Spinal cord (tissue), 10 donors: ENCODE measurements at places on chromosomes 11 and 22. TPM values are rescaled to one million over a fixed set of nuclear protein-coding genes. Genes with fewer than 3 reads are reported as not detected.

GRCh38 chr11:110470716-110471115 is 41.0 kb downstream of the FDX1 start:
- no peak for DNase-seq

DNA sequence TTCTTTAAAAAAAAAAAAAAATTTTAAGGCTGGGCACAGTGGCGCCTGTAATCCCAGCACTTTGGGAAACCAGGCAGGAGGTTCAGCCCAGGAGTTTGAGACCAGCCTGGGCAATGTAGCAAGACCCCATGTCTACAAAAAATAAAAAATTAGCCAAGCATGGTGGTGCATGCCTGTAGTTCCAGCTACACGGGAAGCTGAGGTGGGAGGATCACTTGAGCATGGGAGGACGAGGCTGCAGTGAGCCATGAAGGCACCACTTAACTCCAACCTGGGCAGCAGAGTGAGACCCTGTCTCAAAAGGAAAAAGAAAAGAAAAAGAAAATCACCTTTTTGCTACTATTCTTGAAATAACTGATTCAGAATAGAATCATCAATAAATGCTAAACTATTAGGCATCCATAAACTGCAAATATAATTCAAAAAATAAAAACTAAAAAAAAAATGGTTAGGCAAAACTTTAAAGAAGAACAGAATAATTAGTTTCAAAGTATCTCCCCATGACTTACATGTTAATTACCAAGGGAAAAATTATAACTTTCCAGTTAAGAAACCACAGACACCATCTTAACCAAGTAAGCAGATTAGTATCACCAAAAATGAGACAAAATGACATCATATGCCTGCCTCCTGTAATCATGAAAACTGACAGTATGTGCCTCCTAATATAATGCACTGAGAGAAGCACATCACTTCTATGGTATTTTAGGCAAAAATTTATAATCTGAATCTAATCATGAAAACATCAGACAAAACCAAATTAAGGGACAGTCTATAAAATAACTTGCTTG is 63.6 kb downstream of the DENND5A start:
- DNase-seq = no peak

DNA sequence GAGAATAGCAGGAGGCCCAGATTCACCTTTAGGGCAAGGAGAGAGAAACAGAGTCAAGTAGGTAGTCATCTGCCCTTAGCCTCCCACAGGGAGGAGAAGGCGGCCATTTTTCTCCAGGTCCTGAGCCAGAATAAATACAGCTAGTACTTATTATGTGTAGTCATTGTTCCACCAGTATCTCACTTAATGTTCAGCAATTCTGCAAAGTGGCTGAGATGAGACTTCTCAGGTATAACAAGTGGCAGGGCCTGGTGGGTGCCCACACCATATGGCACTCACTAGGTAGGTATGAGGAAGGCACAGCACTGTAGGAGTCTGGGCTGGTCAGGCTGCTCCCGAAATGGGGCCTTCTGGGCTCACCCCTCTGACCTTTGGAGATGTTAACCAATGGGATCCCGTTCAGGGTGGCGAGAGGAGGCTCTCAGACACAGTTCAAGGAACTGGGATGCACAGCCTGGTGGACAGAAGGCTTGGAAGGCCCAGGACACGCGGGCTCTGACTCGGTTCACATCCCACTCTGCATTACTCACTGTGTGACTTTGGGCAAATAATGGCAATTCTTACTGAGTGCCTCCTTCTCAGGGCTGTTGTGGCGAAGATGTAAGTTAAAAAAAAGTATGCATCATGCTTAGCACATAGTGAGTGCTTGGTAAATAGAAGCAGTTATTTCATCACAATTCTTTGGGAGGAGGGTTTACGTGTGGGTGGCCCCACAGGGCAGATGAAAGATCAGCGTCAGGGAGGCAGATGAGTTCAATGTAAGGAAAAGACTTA is 25.1 kb downstream of the RTN4RL2 start:
- no peak for DNase-seq

DNA sequence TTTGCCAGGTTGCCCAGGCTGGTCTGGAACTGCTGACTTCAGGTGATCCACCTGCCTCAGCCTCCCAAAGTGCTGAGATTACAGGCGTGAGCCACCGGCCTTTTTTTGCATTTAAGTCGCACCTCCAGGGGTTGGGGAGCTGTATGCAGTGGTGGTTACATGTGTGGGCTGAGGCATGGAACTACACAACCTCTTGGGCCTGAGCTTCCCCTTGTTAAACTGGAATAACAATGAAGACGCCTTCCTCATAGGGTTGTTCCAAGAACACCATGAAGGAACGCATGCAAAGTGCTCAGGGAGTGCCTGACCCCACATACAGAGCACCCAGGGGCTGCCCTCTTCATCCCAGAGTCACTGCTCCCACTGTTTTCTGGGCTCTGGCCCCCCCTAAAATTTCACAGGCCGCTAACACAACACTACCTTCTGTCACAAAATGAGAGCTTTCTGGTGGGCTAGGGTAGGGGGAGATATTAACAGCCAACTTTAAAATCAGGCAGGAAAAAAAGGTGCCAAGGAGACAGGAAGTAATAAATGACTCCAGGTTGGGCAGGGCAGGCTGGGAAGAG is 1.3 kb upstream of the FAM118A start:
- DNase-seq = no peak

DNA sequence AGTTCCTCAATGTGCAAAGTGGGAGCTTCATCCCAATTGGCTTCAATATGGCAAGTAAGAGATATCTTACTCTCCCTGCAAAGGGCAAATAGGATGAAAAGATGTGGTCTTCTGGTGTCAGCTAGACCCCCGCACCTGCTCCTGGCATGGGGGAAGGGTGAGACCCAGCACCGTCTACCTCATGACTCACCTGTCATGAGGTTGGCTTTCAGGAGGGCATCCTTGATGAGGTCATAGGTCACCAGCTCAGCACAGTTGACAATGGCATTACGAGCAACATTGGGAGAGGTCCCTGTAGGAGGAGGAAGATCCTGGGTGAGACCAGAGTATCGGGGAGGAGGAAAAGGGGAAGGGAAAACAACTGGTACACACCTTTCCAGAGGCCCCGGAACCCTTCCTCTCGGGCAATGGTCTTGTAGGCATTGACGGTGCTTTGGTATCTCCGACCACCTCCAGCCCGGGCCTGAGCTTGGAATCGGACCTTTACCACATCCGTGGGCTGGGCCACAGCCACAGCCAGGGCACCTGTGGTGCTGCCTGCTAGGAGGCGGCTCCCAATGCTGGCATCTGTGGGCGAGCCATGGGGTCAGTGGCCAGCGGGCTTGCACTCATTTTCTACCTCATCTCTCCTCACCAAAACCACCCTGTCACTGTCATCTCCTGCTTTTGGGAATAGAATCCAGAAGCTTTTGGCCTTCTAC is 6.0 kb downstream of the UCP2 start:
- DNase-seq = no peak

DNA sequence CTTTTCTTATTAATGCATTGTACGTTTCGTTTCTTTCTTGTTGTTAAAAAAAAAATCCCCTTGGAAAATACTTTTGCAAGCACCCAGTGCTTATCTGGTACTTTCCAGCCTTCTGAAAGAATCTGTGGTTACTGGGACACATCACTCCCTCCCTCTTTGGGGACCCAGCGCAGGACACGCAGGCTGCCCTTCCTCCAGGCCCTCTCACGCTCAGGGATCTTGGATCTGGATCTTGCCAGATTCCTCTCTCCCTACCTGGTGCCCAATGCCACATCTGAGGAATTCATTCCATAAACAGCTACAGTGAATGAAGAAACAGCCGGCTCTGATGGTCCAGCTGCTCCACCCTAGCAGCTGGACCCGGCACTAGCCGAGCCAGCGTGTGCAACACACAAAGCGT is 55.7 kb downstream of the PHF21B start:
- no peak for DNase-seq

DNA sequence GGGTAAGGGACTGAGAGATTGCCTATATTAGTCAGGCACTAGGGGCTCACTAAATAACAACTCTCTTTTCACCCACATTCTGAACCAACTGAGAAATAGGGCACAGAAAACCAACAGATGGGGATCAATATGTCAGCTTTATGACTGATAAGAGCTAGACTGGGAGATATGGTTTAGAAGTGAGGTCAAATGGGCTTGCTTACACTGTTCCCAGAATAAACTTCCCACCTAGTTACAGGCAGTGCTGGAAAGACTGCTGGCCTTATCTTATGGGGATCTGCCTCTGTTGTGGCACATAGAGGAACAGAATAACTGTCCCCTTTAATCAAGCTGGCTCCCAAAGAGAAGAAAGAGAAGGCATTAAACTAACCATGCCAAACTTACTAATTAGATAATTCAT is 10.6 kb upstream of the RRAS2 start:
- no peak for DNase-seq

- no peak for DNase-seq
These were observed 291.8 kb upstream of the DDI1 start for GRCh38 chr11:103744496-103745153.

DNA sequence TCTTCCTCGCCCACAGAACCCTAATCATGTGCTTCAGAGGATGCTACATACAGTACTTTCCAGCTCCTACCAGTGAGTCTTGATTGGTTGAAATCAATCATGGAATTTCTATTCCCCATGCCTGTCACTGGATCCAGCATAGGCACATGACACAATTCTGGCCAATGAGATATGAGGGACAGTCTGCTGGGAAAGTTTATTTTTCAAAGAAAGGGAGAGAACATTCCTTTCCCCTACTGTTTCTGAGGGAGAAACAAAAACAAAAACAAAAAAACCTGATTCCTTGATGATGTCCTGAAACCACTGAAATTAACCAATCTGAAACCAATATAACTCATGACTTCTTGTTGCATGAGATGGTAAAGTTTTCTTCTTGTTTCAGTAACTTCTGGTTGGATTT is 3.3 kb upstream of the RCN1 start:
- DNase-seq = no peak

GRCh38 chr11:94068764-94069163 is 47.6 kb downstream of the HEPHL1 start:
- DNase-seq = no peak

DNA sequence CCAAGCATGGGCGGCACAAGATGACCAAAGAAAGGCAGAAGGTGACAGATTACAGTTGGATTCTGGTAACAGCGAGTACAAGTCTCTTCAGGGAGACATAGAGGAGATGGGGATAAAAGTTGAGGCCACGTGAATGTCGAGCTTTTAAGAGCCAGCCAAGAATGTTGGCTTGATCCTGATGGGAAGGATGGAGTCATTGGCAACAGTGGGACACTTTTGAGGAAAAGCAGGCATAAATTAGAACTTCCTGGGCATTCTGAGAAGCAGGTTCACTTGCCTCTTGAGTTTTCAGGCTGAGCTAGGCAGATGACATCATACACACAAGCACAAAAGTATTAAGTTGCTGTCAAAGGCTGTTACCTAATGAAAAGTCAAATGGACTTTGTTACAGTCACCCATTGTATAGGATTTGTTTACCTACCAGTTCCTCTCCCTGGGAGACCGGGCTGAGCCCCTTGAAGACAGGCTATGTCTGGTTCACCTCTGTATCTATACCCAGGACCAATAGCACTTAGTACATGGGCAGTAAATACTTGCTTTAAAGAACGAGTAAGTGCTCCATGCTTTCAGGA is 41.1 kb downstream of the TNRC6B start:
- DNase-seq = no peak

DNA sequence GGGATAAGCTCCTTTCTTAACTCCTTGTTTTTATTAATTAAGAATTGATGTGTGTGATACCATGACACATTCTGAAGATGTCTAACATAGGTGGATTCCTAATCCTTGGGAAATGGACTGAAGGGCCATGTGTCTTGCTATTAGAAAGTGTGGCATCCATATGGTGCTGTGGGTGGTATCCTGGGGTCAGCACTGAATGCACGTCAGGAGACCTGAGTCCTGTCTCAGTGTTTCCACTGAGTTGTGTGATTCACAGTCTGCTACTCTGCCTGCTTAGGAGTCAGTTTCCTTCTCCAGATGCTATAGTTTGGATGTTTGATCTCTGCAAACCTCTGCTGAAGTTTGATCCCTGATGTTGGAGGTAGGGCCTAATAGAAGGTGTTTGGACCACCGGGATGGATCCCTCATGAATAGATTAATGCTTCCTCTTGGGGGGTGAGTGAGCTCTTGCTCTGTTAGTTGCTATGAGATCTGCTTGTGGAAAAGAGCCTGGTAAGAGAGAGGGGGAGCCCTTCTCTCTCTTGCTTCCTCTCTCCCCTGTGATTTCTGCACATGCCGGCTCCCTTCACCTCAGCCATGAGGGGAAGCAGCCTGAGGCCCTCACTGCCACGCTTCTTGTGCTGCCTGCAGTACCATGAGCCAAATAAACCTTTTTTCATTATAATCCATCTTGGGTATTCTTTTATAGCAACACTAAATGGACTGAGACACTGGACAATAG is 666.5 kb downstream of the NTM start:
- DNase-seq = no peak

- no peak for DNase-seq
These were observed 82.3 kb upstream of the PHOX2A start for GRCh38 chr11:72326151-72326848.

DNA sequence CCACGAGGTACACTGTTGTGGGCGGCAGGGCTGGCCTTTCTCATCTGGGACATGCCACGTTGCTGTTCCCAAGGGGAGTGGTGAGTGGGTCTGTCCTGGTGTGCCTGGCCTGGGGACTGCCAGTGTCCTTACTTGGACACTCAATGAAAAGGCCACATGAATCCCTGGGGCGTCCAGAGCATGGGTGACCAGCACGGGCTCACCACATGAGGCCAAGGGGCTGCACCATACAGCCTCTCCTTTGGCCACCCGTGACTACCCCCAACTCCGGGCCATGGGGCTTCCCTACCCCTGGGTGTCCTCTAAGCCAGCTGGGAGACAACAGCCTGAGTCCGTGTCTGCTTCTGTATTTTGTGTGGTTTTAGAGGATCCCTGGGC is 20.2 kb upstream of the TXNRD2 start:
- no peak for DNase-seq

- DNase-seq = no peak
These were observed 44.0 kb upstream of the CSNK2A3 start for GRCh38 chr11:11397036-11397415.

- no peak for DNase-seq
These were observed 28.6 kb downstream of the CSRP3 start for GRCh38 chr11:19173004-19173689.

DNA sequence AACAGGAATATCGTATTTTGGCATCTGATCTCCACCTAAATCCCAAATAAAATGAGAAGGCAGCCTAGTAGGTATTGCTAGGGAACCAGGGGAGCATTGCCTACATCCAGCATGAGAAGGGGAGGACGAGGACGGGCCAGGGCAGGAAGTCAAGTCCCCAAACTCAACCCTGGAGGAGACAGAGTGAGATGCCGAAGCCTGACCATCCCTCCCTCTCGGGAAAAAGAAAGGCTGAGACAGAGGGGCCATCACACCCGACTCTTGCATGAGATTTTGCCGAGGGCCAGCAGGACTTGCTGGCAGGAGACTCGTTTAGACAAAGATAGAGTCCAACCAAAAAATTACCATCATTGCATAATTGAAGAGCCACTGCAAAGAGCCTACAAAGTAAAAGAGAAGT is 50.2 kb upstream of the SPATA19 start:
- DNase-seq = no peak

- no peak for DNase-seq
These were observed 13.8 kb upstream of the SERPIND1 start for GRCh38 chr22:20760084-20760483.

GRCh38 chr11:43546561-43547429 is 133.7 kb upstream of the HSD17B12 start:
- DNase-seq = no peak

Gene SPTBN2
- total RNA-seq = 34.6 TPM

Gene ART1
- not detected for total RNA-seq

Gene SCGB1A1
- not detected for total RNA-seq

Gene EFCAB6
- 5.9 TPM for total RNA-seq

Gene MMP1
- total RNA-seq = 0.06 TPM

Gene NRXN2
- total RNA-seq = 68.0 TPM

Gene RBMXL2
- 0.55 TPM for total RNA-seq
